Activated T-helper 17 cell treated with anti-CD3 and anti-CD28 coated beads, Interleukin-2, amount 50 U/mL, for 72 hours (primary cell): ENCODE measurements at places on chromosomes 1 and 21.

GRCh38 chr1:169460191-169460833, 25.4 kb downstream of the SLC19A2 start:
- ATAC-seq = peak; percentile 54

DNA sequence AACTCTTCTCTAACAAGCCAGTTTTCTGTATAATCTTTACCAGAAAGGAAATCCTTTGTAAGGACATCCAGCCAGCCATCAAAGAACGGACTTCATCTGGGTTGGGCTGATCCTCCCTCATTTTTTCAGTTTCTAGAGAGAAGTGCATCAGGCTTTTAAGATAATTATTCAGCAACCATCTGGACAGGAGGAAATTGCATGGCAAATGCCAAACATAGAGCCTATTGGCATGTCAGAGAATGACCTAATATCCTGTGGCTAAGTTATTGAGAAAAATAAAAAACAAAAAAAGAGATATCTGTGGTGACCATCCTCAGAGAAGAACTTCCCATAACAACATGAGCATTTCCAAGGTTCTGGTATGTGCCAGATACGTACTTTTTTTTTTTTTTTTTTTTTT, 74.9 kb upstream of the BEND5 start:
- no peak for ATAC-seq

GRCh38 chr21:42524341-42525028, 10.8 kb downstream of the SLC37A1 start:
- no peak for ATAC-seq

GRCh38 chr1:11746795-11747487, 11.0 kb downstream of the AGTRAP start:
- ATAC-seq = no peak
